Activated naive CD8-positive, alpha-beta T cell treated with anti-CD3 and anti-CD28 coated beads for 36 hours (primary cell): ENCODE measurements at places on chromosomes 13 and 19. TPM values are rescaled to one million over a fixed set of nuclear protein-coding genes. Genes with fewer than 3 reads are reported as not detected.

The PLPPR2 gene
- total RNA-seq = 0.70 TPM

GRCh38 chr13:79681069-79681468 is 200.1 kb downstream of the NDFIP2 start:
- peaks cover 6% of the 10 kb centered on the region for H3K27me3 ChIP-seq
- no peak for DNase-seq
- H3K4me3 ChIP-seq = no peak overlapping the region
- no peaks in the 10 kb centered on the region for H3K36me3 ChIP-seq
- H3K27ac ChIP-seq = no peak overlapping the region

The PPM1N gene
- total RNA-seq = 1.4 TPM

GRCh38 chr19:45154064-45154827 is 6.5 kb downstream of the NKPD1 start:
- H3K4me3 ChIP-seq = peak overlapping the region; percentile 47
- H3K27ac ChIP-seq = peak overlapping the region; percentile 34
- peaks cover 21% of the 10 kb centered on the region for H3K4me1 ChIP-seq
- peaks cover 12% of the 10 kb centered on the region for H3K36me3 ChIP-seq

GRCh38 chr19:14072535-14073260 is at the start of gene MISP3:
TSS of gene MISP3 (plus strand) at chr19:14072786. CDS start at chr19:14073310, 524 bp downstream.
- peaks cover 16% of the 10 kb centered on the region for H3K4me1 ChIP-seq
- H3K27ac ChIP-seq = no peak within 1 kb of the TSS
- no peaks in the 10 kb centered on the region for H3K36me3 ChIP-seq
- DNase-seq = peak; percentile 47

GRCh38 chr13:47036294-47037008 is 139.6 kb upstream of the HTR2A start:
- no peak overlapping the region for H3K27ac ChIP-seq
- no peaks in the 10 kb centered on the region for H3K4me1 ChIP-seq
- DNase-seq = no peak

The STAP2 gene
- total RNA-seq = 12.3 TPM

DNA sequence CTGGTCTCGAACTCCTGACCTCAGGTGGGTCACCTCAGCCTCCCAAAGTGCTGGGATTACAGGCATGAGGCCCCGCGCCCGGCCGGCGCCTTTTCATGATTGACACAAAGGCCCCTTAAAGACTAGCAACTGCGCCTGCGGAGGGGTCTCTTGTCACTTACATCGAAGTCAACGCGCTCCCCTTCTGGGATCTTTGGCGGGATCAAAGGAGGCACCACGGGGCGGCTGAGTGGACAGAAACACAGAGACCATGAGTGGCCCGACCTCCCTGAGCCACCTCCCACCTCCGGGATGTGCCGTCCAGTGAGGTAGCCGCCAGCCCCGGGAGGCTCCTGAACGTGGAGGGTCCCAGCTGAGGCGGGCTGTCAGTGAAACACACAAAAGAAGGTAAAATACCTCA is 7.3 kb downstream of the TNNT1 start:
- H3K27me3 ChIP-seq = peaks cover 74% of the 10 kb centered on the region
- peaks cover 2% of the 10 kb centered on the region for H3K4me1 ChIP-seq
- DNase-seq = no peak
- H3K27ac ChIP-seq = no peak overlapping the region
- no peak overlapping the region for H3K4me3 ChIP-seq
- no peaks in the 10 kb centered on the region for H3K36me3 ChIP-seq

DNA sequence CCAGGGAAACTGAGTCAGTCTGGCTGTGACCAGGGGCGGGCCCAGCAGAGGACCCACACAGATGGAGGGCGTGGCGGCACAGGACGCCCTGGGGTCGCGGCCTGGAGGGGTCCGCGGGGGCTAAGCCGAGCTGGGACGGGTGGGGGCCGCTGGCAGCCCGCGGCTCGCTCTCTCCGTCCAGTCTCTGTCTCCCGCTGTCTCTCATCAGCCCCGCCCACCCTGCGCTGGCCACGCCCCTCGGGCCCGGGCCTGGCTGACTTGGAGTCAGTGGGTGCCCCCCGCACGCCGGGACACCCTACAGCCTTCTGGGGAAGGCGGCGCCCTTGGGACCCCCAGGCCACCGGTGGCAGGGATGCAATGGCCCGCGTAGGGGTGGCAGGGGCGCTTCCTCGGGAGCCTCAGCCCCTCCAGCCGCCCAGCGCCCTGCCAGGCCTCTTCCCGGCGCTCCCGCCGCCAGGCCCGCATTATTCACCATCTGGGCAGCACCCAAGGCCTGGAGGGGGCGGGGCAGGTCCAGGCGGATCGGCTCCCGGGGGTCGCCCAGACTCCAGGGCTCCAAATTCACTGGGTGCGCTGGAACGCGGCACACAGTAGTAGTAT is at the start of gene TBXA2R:
TBXA2R (minus strand) TSS at position 186 of the 600 bp plus-strand sequence. CDS start 6,241 bp downstream, outside the sequence.
- H3K4me3 ChIP-seq = peak within 1 kb of the TSS; percentile 37
- no peak within 1 kb of the TSS for H3K27ac ChIP-seq
- H3K36me3 ChIP-seq = peaks cover under 1% of the 10 kb centered on the region
- H3K27me3 ChIP-seq = no peaks in the 10 kb centered on the region
- peaks cover 7% of the 10 kb centered on the region for H3K4me1 ChIP-seq

DNA sequence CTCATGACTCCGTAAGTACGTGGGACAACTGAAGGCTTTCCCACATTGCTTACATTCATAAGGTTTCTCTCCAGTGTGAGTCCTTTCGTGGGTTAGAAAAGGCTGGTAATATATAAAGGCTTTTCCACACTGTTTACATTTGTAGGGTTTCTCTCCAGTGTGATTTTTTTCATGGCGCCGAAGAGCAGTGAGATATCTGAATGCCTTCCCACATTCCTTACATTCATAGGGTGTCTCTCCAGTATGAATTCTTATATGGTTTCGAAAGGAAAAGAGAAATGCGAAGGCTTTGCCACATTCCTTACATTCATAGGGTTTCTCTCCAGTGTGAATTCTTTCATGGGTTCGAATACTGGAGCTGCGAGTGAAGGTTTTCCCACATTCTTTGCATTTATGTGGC is 29.5 kb downstream of the ZNF490 start:
- no peak overlapping the region for H3K4me3 ChIP-seq
- no peaks in the 10 kb centered on the region for H3K4me1 ChIP-seq
- peaks cover 56% of the 10 kb centered on the region for H3K36me3 ChIP-seq
- H3K27me3 ChIP-seq = no peaks in the 10 kb centered on the region
- no peak overlapping the region for H3K27ac ChIP-seq

GRCh38 chr13:46715363-46715762 is 81.6 kb downstream of the ESD start:
- no peak for DNase-seq
- H3K27me3 ChIP-seq = no peaks in the 10 kb centered on the region
- peaks cover 3% of the 10 kb centered on the region for H3K36me3 ChIP-seq
- H3K4me3 ChIP-seq = no peak overlapping the region
- H3K27ac ChIP-seq = no peak overlapping the region

DNA sequence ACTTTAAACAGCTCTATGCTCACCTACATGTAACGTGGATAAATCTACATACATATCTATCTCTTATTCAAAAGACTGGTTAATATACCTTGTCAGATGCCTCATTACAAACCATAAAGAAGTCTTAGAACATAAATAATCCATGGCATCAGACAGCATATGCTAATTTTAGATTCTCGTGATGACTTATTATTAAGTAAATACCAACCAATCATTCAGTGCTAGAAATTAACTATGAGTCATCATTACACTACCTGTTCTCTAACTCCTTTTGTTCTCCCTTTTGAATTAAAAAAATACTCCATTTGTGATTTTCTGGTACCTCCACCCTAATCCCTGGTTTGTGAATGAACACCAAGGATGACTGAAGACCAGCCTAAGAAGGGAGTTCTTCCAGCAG is 754.3 kb upstream of the ARGLU1 start:
- no peak for DNase-seq
- no peak overlapping the region for H3K4me3 ChIP-seq
- H3K27ac ChIP-seq = no peak overlapping the region
- no peaks in the 10 kb centered on the region for H3K36me3 ChIP-seq

- DNase-seq = no peak
- peaks cover 4% of the 10 kb centered on the region for H3K36me3 ChIP-seq
- H3K4me3 ChIP-seq = no peak overlapping the region
- no peaks in the 10 kb centered on the region for H3K27me3 ChIP-seq
- no peak overlapping the region for H3K27ac ChIP-seq
Measured at GRCh38 chr13:42123600-42123999, 75.2 kb downstream of the DGKH start.

DNA sequence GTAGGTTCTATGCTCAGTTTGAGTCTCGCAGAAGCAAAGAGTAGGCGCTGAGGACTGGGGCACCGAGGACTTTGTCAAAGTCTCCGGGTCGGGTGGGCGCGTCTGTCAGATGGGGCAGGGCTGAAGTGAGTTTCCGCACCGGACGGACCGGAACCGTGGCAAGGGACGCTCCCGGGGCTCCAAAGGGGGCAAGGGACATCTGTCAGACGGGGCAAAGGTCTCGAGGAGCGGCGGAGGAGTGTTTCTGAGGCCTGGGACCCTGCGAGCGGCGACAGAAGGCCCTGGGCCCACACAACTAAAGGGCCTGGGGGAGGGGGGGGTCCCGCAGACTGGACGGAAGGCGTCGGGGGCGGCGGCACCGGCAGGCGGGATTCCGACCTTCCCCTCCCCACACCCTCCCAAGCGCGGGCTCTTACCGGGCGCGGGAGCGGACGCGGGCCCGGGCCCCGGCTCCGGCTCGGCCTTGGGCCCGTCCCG is 13.3 kb upstream of the AKAP8L start:
- H3K27ac ChIP-seq = peak overlapping the region; percentile 93
- DNase-seq = peak; percentile 44
- peaks cover 14% of the 10 kb centered on the region for H3K36me3 ChIP-seq
- H3K4me1 ChIP-seq = peaks cover 28% of the 10 kb centered on the region

GRCh38 chr19:904545-904944 is 8.5 kb downstream of the R3HDM4 start:
- H3K27ac ChIP-seq = no peak overlapping the region
- H3K4me3 ChIP-seq = no peak overlapping the region
- H3K27me3 ChIP-seq = no peaks in the 10 kb centered on the region
- no peak for DNase-seq
- H3K36me3 ChIP-seq = peaks cover 7% of the 10 kb centered on the region
- H3K4me1 ChIP-seq = peaks cover 42% of the 10 kb centered on the region

DNA sequence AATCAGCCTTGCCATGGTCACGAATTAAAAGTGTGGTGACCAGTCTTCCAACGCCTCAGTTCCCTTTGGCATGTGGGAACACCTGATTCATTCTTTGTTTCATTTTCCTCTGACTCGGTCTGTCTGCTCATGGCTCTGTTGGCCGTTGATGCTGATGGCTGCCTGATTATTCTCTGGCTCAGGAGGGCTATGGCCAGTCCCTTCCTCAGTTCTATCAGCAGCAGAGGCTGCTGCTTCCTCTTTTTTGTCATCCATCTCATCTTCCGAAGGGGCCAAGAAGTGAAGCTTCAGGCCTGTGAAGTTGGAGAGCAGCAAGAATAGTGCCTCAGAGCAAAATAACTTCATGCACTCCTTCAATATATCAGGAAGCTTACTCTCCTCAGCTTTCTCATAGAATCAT is 9.5 kb upstream of the MLNR start:
- H3K4me3 ChIP-seq = no peak overlapping the region
- no peak for DNase-seq
- H3K27me3 ChIP-seq = no peaks in the 10 kb centered on the region
- peaks cover 17% of the 10 kb centered on the region for H3K36me3 ChIP-seq
- no peak overlapping the region for H3K27ac ChIP-seq

GRCh38 chr13:51765142-51765515 is 38.8 kb downstream of the DHRS12 start:
- H3K36me3 ChIP-seq = peaks cover 7% of the 10 kb centered on the region
- peak overlapping the region; percentile 85 for H3K4me3 ChIP-seq
- H3K4me1 ChIP-seq = peaks cover 37% of the 10 kb centered on the region
- no peak for DNase-seq
- H3K27ac ChIP-seq = peak overlapping the region; percentile 99

The IGFL1 gene
- not detected for total RNA-seq

DNA sequence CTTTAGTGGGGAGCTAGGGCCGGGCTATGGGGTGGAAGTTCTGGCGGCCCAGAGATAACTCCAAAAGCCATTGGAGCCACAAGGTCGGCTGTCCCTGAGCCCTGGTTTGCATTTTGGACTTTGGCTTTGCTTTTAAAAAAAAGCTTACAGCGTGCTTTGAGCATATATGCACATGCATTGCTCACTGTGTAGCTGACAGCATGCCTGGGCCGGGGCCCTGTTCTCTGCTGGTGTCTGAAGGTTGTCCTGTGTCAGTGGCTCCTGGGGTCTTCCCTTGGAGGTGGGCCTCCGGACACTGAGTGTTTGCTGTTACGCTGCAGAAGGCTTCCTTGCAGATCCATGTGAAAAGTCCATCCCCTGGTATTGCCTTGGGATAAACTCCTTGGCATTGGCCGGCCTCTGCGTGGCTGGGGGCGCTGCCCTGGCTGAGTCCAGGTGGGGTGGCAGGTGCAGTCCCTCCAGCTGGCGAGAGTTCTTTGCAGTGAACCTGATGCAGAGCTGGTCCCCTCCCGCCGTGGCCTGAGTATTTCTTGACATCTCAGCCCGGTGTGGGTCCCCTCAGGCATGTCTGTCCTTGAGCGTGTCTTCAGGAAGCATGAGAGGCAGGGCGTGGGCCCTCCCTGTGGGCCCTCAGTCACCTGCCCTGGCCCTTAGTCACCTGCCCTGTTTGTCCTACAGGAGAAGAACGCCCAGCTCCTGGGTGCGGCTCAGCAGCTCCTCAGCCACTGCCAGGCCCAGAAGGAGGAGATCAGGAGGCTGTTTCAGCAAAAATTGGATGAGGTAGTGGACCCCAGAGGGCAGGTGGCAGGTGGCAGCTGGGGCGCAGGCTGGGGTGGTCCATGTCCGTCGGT is 23.0 kb downstream of the PLEKHJ1 start:
- peaks cover 14% of the 10 kb centered on the region for H3K36me3 ChIP-seq
- H3K27ac ChIP-seq = no peak overlapping the region
- DNase-seq = no peak
- H3K4me1 ChIP-seq = peaks cover 5% of the 10 kb centered on the region
- H3K4me3 ChIP-seq = peak overlapping the region; percentile 8
- no peaks in the 10 kb centered on the region for H3K27me3 ChIP-seq
